ENCODE measurements at places on chromosomes 12 and 14. TPM values are rescaled to one million over a fixed set of nuclear protein-coding genes. Genes with fewer than 3 reads are reported as not detected.

The DHRS4 gene
- 58.9 TPM for total RNA-seq

- DNase-seq = peak; percentile 99
Measured at GRCh38 chr14:73753124-73753886, 39.1 kb upstream of the PNMA1 start.

The MTRFR gene
- 12.9 TPM for total RNA-seq

The DDN gene
- total RNA-seq = 0.26 TPM

The CRIP1 gene
- total RNA-seq = 1.4 TPM

The RARG gene
- 7.4 TPM for total RNA-seq

DNA sequence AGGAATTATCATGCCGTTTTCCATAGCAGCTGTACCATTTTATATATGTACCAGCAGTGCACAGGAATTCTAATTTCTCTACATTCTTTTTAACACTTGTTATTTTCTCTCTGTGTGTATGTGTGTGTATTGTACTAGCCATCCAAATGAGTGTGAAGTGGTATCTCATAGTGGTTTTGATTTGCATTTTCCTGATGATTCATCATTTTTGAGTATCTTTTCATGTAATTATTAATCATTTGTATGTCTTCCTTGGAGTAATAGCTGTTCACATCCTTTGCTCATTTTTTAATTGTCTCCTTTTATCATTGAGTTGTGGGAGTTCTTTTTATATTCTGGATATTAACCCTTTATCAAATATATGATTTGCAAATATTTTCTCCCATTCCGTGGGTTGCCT, 95.6 kb upstream of the MANSC4 start:
- DNase-seq = no peak

DNA sequence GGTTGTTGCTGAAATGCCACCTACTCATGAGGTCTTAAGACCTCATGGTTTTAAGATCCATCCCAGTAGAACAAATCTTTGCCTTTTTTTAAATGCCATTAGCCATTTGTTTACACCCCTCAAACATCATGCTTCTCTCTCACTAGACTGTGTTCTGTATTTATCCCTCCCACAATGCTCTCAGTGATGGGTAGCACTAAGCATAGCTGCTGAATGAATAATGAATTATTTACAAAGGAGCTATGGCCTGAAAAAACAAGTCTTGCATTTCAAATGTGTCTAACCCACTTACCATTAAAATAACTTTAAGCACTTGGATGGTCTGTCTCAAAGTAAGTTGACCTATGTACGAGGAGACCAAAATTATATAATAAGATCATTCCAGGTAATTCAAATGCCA, 334.5 kb downstream of the PAWR start:
- no peak for DNase-seq
